ENCODE measurements at places on chromosomes 2 and 18. TPM values are rescaled to one million over a fixed set of nuclear protein-coding genes. Genes with fewer than 3 reads are reported as not detected.

Gene BBS5
- total RNA-seq = 5.9 TPM

Gene AOX1
- total RNA-seq = 2.8 TPM

Gene ADAM23
- 9.5 TPM for total RNA-seq

Gene SLC40A1
- total RNA-seq = 4.2 TPM

Gene PPP1CB
- 70.3 TPM for total RNA-seq

Gene ASAP2
- total RNA-seq = 37.5 TPM

Gene PJVK
- 0.70 TPM for total RNA-seq

Gene MAP3K20
- 35.4 TPM for total RNA-seq

Gene KIAA2012
- total RNA-seq = not detected

Gene ASB18
- not detected for total RNA-seq

Gene ESCO1
- 9.8 TPM for total RNA-seq

Gene WDPCP
- 3.6 TPM for total RNA-seq

Gene DNAJC27
- total RNA-seq = 1.9 TPM

Gene MRO
- 0.18 TPM for total RNA-seq

Gene PSMA8
- not detected for total RNA-seq

Gene DNAJC5G
- not detected for total RNA-seq

Gene INO80B
- total RNA-seq = 55.9 TPM

Gene CCDC74B
- total RNA-seq = 7.5 TPM

Gene ZAP70
- not detected for total RNA-seq

Gene UGT1A4
- 0.05 TPM for total RNA-seq

All from A549 treated with RU486 at 1 μM for 4 hours (cell line).